ENCODE measurements at places on chromosomes 5 and 9.

GRCh38 chr9:130543368-130543767, 36.0 kb upstream of the FUBP3 start:
- DNase-seq: no peak

- DNase-seq: no peak
These were observed 4.4 kb downstream of the SLC25A25 start for GRCh38 chr9:128072144-128073021.

DNA sequence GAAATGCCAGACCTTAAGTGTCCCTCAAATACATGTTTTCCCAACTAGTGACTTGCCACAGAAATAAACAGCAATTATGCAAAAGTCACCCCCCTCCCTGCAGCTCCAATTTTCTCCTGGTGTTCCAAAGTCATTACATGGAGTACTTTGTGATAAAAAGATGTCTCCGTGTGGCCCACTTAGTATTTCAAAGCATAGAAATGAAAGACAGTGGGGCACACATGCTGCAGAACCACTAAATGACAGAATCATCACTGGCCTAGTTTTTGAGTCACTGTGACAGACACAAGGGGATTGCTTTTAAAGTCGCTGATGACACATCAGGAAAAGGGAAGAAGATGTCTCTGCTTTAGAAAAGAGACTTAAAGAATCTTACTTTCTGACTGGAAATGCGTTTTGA, 323.4 kb downstream of the PSAT1 start:
- no peak for DNase-seq

- no peak for DNase-seq
These were observed 177.2 kb upstream of the PITX1 start for GRCh38 chr5:135211083-135211790.

DNA sequence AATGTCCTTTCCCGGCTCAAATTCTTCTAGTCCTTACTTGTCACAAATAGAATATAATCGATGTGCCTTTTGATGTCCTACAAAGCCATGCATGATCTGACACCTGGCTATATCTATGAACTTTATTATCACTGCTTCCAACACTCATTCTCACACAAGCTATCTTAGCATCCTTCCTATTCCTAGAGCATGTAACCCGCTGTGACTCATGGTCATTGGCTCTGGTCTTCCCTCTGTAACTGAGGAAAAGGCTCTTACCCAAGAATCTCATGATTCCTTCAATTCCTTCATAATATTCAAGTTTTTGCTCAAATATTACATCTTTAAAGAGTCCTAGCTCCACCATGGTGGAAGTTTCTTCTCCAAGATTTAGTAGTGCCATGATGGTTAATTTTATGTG, 480.0 kb upstream of the PAPPA start:
- no peak for DNase-seq

- no peak for DNase-seq
These were observed 1899.9 kb downstream of the MAT2B start for GRCh38 chr5:165405340-165405739.

GRCh38 chr5:113425909-113426308, 8.9 kb downstream of the TSSK1B start:
- no peak for DNase-seq

- no peak for DNase-seq
These were observed 417.0 kb downstream of the ARHGEF28 start for GRCh38 chr5:74042959-74043358.

DNA sequence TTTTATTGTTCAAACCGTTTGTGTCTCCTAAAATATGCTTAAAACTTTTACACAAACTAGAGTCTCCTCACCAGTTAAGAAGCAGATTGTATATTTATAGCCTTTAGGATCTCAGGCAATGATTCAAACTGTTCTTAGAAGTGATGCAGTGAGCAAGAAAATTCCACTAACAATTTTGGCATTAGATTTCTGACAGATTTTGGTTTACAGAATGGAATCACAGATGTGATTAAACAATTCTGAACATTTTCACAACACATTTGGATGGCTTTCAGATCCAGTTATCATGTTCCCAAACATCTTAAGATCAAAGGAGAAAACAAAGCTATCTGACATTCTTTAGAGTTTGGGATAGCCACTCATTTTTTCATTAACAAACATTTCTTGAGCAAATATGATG, 181.7 kb upstream of the RIOK2 start:
- DNase-seq: no peak

DNA sequence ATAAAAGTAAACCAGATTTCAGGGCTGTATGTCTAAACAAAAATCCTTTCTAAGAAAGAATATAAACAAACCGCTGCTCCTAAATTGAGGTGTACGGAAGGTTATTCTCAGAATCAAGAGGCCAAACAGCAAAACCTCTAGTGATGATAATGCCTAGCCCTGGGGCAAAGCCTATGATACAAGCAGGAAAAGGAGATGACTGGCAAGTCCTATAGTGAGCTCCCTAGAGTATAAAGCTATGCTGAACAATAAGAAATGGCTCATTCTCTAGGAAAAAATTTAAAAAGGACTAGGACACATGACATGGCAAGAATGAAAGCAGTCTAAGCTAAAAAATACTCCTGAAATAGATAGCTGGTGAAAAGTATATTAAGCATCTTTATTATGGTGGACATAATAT, 187.1 kb downstream of the BNC2 start:
- DNase-seq: no peak

DNA sequence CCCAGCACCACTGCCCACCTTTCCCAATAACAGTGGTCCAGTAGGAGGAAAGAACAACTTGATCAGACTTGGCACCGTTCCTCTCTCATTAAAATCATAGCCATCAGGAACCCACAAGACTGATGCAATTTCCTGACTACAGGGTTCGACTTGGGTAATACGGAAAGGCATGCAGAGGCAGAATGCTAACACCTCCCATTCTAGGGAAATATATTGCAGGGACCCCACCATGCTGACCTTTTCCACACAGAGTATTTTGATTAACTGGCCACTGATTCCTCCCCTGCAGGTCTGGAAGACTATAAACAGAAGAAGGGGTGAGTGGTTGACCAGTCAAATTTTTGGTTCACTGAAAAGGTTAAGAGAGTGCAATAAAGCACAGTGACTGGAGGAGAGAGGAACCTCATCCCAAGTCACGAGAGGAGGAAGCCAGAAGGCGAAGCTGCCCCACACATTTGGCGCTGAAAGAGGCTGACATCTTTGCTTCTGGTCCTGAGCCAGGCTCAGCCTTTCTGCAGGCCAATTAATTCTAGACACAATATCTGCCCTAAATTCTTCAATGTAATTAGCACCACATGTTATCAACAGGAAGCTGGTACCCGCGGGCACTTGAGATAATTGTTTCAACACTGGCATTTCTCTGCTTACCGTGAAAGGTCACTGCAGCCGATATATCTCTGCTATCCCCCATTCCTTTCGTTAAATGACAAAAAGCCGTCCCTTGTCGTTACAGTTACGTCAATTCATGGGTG, 64.7 kb upstream of the SPOCK1 start:
- no peak for DNase-seq

GRCh38 chr9:27924502-27924901, 351.2 kb upstream of the C9orf72 start:
- DNase-seq: no peak

DNA sequence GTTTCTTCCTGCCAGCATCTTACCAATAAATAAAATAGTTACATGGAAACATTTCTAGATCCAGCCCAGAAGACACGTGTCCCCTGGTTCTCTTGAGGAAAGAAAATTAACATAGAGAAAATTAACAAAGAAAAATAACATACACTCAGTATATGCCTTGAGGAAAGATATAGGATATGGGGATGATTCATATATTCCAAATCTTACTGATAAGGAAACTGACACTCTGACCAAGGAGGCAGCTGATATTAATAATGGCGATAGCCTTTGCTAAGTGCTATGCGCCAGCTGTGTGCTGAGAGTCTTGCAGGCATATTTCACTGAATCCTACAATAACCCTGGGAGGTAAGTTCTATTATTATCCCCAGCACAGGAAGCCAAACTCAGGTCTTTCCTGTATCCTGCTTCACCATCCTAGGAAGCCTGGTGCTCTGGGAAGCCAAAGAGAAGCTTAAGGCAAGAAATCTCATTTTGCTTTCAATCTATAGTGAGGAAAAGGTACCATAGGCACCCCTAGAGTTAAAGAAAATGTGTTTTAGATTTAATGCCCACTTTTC, 302.7 kb upstream of the NREP start:
- DNase-seq: no peak

DNA sequence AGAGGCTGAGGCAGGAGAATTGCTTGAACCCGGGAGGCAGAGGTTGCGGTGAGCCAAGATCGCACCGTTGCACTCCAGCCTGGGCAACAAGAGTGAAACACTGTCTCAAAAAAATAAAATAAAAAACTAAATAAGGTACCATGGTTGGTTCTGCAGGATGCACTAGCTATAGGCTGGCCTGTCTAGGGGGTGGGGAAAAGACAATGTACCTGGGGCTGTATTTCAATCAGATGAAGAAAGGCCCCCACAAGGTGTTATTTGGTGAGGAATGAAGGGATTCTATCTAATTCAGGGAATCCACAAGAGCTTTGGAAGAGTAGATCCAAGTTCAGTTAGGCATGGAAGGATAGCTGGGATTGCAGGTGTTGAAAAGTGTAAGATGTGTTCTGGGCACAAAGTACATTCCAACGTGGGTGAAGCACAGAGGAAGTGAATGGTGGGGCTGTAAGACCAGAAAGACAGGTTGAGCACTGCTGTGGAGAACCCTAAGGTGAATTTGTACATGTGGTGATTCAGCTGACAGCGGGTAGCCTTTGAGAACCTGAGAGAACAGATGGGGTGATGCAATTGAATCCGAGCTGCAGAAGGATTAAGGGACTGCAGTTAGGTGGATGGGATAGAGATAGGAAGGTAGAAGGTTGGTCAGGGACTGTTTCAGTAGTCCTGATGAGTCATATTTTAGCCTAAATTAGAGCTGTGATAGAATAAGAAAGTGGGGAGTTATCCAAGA, 71.8 kb downstream of the CAST start:
- no peak for DNase-seq

GRCh38 chr5:78638973-78639669, 9.5 kb downstream of the LHFPL2 start:
- DNase-seq: no peak

- no peak for DNase-seq
These were observed 65.3 kb downstream of the ADAMTSL1 start for GRCh38 chr9:18539203-18539693.

- DNase-seq: no peak
These were observed 115.9 kb downstream of the GADD45G start for GRCh38 chr9:89720696-89721175.

DNA sequence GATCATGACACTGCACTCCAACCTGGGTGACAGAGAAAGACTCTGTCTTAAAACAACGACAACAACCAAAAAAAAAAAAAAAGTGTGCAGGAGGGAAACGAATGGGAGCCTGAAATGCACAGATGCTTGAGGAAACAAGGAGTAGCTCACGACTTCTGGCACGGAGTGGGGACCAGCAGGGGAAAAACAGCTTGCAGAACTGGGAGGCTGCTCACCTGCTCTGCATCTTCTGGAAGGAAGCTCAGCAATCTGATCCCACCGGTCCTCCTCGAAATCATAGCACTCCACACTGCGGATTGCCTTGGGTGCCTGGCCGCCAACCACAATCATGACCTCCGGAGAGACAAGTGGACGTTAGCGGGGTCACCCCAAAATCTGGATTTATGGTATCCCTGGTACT, 96.2 kb downstream of the KLHL3 start:
- DNase-seq: no peak

- DNase-seq: no peak
These were observed 125.9 kb upstream of the OSMR start for GRCh38 chr5:38719916-38720315.

DNA sequence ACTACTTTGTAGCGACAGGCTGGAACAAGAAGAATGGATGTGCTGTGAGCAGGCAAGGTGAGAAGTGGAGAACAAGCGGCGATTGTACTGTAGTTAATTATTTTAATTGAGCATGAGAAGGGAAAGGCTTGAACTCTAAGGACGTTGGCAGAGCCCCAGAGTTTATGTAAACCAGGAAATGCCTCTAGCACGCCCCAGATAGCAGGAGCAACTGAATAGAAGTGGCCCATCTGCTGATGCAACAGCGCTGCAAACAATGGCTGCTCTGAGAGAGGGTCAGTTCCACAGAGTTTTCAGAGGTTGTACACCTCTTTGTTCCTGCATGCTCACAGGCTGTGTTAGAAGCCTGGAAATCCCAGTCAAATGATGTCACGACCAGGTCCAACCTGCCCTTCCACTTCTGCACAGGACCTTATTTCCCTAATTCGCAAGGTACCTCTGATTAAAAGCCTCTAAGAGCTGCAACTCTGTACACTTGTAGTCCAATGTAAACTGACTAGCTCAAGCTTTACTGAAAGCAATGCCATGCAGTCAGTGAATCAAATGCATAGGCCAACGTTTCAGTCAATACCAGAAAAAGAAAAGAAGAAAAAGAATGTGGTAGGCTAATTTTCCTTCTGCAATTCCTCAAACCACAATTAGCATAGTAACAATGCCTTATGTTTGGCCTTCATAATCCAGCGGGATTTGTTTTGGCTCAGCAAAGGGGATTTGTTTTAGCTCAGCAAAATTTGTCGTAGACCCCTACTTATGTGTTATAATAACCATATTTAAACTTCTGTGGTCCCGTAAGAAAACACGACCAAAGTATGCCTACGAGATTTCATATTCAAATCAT, 119.6 kb upstream of the RETREG1 start:
- DNase-seq: no peak

DNA sequence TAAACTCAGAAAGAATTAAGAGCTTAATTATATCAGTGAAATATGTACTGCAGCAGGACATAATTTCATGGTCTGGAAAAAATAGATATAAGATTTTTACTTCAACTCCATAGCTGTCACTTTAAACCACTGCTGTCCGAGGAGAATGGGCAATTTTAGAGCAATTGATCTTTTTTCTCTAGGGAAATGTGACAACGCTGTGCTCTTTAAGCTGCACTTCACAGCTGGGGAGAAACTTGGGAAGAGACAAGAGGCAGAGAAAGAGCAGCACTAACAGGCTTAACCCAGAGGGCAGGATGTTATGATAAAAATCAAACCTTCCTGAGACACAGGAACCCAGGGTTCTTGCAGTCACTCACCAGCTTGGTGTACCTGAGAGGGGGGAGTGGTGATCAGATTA, 92.0 kb downstream of the SPOCK1 start:
- DNase-seq: no peak

GRCh38 chr5:58871648-58872242, 288.9 kb downstream of the RAB3C start:
- DNase-seq: peak; percentile 50

GRCh38 chr9:137694962-137695875, 76.4 kb downstream of the EHMT1 start:
- DNase-seq: no peak

Data from activated CD4-positive, alpha-beta T cell treated with anti-CD3 and anti-CD28 coated beads, Interleukin-2, amount 50 U/mL, for 16 hours (primary cell).